ENCODE measurements at places on chromosomes 2 and 18.
A peak's percentile ranks its signal among the peaks of the same experiment; 100 is the strongest.

DNA sequence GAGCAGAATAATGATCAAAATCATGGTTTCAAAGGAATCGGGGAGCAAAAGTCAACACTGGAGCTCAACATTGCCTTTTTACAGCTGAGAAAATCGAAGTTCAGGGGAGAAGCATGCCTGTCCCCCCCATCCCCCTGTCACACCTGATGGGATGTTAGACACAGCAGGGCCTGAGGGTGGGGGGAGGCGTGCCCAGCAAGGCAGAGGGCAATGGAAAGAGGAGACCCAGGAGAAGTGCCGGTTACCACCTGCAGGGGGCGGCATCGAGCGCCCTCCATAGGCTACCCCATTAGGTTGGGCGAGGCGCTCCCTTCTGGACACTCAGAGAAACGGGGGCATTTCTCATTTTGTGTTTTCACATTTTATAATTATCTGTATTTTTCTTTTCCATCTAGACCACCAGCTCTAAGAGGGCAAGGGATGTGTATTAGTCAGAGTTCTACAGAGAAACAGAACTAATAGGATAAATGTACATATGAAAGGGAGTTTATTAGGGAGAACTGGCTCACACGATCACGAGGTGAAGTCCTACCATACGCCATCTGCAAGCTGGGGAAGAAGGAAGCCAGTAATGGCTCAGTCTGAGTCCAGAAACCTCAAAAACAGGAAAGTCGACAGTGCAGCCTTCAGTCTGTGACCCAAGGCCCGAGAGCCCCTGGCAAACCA is 271.3 kb downstream of the LRATD1 start:
- peak; percentile 1 for DNase-seq

DNA sequence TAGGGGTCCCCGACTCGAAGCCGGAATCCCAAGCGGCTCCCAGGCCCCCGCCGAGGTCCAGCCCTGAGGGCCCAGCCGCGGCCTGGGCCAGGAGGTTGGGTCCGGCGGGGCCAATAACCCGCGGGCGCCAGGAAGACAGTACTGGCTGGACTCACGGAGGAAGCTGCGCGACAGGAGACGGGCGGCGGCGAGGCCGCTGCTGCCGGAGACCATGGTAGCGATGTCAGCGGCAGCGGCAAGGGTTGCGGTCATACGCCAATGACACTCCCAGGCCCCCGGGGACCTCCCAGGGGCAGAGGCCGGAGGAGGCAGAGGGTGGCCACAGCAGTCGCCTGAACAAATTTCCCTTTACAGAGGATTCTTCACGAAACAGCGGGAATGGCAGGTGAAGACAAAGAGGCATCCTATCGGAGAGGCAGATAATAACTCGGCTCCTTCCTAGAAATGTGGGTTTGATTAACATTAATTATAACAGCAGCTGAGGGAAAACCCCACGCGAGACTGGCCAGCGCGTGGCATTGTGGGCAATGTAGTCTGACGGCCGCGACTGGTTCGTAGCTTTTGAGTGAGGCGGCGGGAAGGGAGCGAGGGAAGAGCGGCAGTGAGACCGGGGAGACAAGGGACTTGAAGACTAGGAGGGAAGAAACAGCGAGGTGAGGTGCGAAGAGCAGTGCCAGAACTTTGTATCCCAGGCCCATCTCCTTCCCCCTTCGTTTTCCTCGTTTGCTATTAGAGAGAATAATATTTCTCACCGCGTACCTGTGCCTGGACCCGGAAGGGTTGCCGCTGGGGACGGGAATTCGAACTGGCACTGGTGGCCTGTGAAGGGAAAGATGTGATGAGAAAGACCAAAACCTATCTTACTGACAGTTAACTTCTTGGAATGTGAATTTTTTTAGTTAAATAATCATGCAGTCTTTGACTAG is at the start of gene SUCLG1:
TSS of gene SUCLG1 (minus strand) at position 263 of the 926 bp plus-strand sequence. CDS start at position 252, 11 bp downstream.
- peak; percentile 80 for DNase-seq

- DNase-seq, result no peak
Measured at GRCh38 chr2:183665425-183665824, 541.2 kb downstream of the NUP35 start.

DNA sequence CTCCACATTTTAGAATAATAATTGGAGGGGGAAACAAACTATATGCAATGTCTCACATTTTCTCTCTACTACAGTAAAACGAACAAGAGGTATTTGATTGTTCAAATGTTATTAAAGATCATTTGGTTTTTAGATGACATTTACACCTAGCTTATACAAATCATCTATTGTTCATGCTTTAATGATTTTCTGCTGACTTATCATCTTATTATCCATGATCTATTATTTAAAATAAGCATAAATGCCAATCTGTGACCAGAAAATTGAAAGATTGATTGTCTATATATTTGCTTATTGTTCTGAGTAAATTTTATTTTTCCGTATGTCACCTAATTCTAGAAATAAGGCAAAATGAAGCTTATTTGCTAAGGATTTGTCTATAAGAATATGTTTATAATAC is 537.2 kb downstream of the KCNJ3 start:
- DNase-seq, result no peak

GRCh38 chr18:9055185-9055584 is 47.3 kb upstream of the NDUFV2 start:
- no peak for DNase-seq

DNA sequence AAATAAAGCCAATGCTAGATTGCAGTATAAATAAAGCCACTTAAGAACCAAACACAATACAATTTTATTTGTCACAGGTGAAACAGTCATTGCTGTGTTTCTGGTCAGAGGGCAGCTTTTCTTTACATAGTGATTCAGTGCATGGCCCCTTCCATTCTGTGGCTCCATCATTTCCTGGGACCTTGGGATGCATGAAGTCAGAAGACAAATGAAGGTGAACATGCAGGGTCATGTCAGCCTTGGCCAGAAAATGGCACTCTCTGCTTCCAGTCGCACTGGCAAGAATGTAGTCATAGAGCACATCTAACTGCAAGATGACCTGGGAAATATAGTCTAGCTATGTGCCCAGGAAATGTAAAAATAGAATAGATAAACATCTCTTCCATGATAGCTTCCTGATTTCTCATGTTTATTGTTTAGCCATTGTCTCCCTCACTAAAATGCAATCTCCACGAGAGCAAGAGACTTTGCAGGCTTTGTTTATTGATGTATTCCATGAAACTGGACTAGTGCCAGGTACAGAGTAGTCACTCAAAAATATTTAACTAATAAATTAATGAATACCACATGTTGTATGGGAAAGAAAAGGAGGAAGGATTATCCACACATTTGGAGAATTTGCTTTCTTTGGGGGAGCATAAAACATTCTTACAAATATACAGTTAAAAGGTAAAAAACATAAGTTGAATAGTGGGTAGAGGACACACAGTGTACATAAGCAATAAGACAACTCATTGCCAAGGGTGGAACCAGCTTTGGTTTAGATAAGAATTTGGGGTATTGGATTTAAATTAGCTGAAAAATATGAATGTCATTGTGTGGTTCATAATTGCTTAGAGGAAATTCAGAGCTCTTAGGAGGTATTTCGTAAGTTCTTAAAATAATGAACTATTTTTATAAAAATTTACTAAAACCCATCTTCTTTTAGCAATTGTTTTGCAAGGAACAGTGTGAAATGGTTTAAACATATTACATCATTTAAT is 343.8 kb downstream of the PID1 start:
- DNase-seq, result no peak

DNA sequence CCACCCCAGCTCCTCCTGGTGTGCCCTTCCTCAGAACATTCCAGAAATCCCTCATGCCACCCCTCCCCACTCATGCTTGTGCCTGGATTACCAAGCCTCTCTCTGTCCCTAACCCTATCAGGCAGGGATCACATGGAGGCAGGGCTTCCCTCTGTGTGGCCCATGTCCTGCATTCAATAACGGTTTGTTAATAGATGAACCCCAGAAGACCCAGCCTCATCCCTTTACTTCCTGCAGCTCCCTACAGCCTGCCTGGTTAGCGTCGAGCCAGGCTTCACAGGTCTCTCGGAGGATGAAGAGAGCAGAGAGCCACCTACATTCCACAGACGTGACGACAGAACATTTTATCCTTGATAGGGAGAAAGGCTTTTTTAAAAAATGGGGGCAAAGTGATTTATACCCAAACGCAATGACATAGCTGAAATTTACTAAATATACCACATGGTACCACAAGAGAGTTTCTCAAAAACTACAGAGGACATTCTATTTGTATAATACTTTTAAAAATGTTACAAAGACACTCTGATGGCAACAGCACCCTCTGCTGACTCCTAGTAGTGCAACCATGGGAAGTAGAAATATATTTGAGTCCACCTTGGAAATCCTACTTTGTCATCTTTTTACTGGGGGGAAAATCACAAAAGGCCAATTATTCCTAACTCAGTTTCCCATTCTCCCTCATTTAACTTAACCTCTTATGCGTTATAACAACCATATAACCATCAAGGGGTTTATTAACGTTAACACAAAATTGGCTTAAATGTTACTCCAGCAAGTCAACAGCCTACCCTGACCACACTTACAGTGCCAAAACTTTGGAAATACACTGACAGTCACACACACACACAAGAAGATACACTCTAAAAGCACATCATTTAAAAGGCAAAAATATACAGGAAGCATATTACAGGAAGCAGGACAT is 30.7 kb downstream of the FBXO15 start:
- peak; percentile 3 for DNase-seq

DNA sequence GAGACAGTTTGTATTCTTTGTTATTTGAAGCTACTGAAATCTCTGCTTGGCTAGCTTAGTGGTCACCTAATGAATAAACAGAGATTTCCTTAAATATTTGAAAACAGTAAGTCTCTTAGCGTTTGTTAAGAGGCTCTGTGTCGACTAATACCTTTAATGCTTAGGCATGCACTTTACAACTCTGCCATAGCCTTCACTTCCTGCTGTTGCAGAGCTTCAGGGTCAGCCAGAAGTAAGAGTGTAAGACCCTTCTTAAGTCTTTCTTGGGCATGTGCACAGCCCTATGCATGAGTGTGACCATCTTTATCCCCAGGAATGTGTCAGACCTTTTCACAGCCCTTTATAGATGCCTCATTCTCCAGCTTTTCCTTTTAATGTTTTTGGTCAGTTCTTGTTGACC is 195.3 kb upstream of the ALPP start:
- DNase-seq, result no peak

- no peak for DNase-seq
Measured at GRCh38 chr2:168029071-168029470, 218.3 kb downstream of the STK39 start.

GRCh38 chr2:159900343-159900742 is 102.3 kb upstream of the CD302 start:
- no peak for DNase-seq

- DNase-seq, result peak; percentile 57
Measured at GRCh38 chr2:106085181-106085940, 108.7 kb downstream of the UXS1 start.

- DNase-seq, result no peak
Measured at GRCh38 chr2:100188326-100188725, 45.9 kb upstream of the AFF3 start.

GRCh38 chr2:50448556-50448955 is 583.4 kb downstream of the NRXN1 start:
- DNase-seq, result no peak

GRCh38 chr18:77635451-77635850 is 385.8 kb downstream of the GALR1 start:
- DNase-seq, result no peak

- no peak for DNase-seq
Measured at GRCh38 chr18:72834731-72835130, 33.1 kb downstream of the NETO1 start.

- DNase-seq, result no peak
Measured at GRCh38 chr18:75248426-75249174, 38.0 kb downstream of the TSHZ1 start.

DNA sequence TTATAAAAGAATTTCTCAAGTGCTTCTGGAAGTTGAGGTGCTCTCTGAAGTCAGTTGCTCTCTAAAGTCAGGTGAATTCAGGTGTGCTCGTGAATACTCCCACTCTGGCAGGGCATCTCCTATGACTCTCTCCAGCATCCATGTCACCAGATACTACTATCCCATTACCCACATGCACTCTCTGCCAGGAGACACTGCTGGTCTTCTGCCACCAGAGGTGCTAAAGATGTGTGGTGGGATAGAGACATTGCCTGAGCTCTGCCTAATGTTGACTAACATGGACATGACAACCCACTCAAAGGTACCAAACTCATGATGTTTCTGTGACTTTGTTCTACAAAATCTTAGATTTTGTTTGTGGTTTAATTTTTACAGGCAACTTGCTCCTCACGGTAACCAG is 106.4 kb upstream of the HNRNPA3 start:
- no peak for DNase-seq

DNA sequence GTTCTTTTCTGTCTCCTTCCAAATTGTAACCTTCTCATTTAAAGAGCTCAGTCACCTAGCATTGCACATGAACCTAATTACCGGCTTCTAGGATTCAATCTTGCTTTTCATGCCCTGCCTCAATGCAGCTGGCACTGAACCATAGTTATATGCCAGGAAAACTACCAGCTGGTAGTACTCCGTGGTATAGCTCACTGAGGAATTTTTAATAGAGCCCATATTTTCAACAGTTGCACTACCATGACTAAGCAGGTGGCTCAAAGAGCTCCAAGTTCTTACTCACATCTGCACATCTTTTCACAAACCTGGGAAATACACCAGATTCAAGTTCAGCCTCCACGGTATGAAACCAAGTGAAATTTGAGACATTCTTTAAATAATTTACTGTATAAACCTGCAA is 363.5 kb downstream of the GRB14 start:
- DNase-seq, result no peak

GRCh38 chr2:134952608-134953007 is 34.0 kb downstream of the CCNT2 start:
- no peak for DNase-seq

DNA sequence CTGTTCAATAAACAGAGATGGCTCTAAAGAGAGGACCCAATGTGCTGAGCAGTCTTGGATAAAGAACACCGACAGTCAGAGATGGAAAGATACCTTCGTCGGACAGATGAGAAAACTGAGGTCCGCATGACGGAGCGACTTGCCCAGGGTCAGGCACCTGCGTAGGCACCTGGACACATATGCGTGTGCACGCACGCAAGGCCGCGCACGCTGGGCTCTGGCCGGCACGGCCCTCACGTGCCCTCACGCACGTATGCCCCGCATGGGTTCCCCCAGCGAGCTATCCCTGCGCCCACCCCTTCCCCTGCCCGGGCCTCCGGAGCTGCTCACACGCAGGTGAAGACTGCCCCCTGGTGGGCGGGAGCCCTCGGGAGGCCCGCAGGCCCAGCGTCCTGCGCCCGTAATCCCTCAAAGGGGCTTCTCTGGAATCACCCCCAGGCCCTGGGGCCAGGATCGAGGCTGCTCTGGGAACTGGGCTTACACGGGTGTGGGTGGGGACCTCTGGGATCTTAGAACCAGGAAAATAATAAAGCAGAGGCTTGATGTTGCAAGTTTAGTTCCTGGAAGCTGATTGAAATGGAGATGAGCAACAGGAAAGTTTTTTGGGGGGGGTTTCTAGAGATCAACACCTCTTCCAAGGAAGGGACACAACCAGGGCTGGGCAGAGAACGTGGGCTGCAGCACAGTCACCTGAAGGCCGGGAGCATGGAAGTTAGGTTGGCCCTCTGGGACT is 246.3 kb downstream of the TNS1 start:
- peak; percentile 74 for DNase-seq

- DNase-seq, result no peak
Measured at GRCh38 chr2:199470672-199471442, 13.1 kb upstream of the SATB2 start.

Measured in T-cell (primary cell).